ENCODE measurements at places on chromosomes 6 and 20. TPM values are rescaled to one million over a fixed set of nuclear protein-coding genes. Genes with fewer than 3 reads are reported as not detected.

The CDSN gene
- not detected for polyA plus RNA-seq

The HLA-DRB1 gene
- 107 TPM for polyA plus RNA-seq

The MAP3K5 gene
- 11.3 TPM for polyA plus RNA-seq

The GNAS-AS1 gene
- 0.13 TPM for polyA plus RNA-seq

The AVP gene
- not detected for polyA plus RNA-seq

The NT5DC1 gene
- polyA plus RNA-seq, result 22.5 TPM

Data from urinary bladder (tissue), 4 donors.